ENCODE measurements at places on chromosomes 2 and 18.

DNA sequence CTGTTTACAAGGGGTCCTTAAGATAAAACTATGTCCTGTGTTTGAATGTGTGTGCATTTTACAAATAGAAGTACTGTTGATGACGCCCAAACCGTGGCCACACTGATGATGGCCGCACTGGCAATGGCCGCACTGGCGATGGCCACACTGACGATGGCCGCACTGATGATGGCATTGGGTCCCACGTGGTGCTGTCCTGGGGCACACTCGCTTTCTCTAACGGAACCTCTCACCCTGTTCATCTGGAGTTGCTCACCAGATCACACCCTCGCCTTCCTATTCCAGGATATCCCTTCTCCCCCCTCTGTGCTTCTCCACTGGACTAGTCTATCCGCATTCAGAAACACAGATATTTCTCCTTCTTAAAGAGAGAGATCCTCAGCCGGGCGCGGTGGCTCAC lies 192.4 kb downstream of the EIPR1 start:
- no peak for DNase-seq

DNA sequence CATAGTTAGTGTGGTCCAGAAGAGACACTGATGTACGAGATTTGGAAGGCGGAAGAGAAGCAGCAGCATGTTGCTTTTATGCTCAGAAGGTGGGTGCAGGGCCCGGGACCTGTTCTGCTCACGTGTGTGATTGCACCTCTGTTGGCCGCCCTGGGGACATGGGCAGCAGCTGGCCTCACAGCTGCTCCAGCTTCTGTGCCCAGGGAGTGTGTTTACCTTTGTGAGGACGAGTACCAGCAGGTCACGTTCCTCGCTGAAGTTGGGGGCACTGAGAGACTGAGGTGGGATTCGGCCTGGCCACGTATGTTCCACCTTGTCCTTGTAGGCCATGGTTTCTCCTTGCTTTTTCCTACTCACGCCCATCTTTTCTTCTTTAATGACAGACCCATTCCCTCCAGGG lies 86.3 kb downstream of the PMAIP1 start:
- DNase-seq, result no peak

GRCh38 chr2:241315879-241316631 lies at the start of gene SEPTIN2:
SEPTIN2 (plus strand) TSS chr2:241315925; CDS start chr2:241324233, 8,308 bp downstream.
- peak; percentile 41 for DNase-seq

DNA sequence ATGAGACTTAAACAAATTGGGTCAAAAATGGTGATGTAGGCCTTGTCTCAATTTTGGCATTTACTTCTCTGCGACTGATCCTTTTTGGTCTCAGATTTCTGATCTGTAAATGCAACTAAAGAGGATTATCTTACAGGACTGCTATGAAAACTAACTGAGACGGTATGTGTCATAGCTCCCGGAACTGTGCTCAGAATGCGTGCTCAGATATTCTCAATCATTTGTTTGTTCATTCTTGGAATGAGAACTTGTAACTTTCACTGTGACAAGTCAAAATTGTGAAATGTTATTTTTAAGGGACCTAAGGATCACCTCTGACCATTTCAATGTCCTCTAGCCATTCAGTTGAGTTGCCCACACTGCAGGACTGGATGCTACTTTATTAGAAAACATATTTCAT lies 498.2 kb upstream of the PIK3C3 start:
- no peak for DNase-seq

- peak; percentile 17 for DNase-seq
Measured at GRCh38 chr2:152055366-152056108, 43.3 kb downstream of the CACNB4 start.

- DNase-seq, result peak; percentile 6
Measured at GRCh38 chr2:100321179-100321865, 979 bp downstream of the LONRF2 start.

All from fibroblast of mammary gland (primary cell).